ENCODE measurements at places on chromosomes 16 and 17.
A peak's percentile ranks its signal among the peaks of the same experiment; 100 is the strongest.

DNA sequence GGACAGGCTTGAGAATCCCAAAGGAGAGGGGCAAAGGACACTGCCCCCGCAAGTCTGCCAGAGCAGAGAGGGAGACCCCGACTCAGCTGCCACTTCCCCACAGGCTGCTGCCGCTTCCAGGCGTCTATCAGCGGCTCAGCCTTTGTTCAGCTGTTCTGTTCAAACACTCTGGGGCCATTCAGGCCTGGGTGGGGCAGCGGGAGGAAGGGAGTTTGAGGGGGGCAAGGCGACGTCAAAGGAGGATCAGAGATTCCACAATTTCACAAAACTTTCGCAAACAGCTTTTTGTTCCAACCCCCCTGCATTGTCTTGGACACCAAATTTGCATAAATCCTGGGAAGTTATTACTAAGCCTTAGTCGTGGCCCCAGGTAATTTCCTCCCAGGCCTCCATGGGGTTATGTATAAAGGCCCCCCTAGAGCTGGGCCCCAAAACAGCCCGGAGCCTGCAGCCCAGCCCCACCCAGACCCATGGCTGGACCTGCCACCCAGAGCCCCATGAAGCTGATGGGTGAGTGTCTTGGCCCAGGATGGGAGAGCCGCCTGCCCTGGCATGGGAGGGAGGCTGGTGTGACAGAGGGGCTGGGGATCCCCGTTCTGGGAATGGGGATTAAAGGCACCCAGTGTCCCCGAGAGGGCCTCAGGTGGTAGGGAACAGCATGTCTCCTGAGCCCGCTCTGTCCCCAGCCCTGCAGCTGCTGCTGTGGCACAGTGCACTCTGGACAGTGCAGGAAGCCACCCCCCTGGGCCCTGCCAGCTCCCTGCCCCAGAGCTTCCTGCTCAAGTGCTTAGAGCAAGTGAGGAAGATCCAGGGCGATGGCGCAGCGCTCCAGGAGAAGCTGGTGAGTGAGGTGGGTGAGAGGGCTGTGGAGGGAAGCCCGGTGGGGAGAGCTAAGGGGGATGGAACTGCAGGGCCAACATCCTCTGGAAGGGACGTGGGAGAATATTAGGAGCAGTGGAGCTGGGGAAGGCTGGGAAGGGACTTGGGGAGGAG is at the start of gene CSF3:
CSF3 (plus strand) TSS at position 436 of the 993 bp plus-strand sequence; CDS start at position 471, 35 bp downstream.
- no peaks in the 10 kb centered on the region for H3K27me3 ChIP-seq
- no peak within 1 kb of the TSS for H3K4me3 ChIP-seq
- no peak for DNase-seq
- peaks cover 25% of the 10 kb centered on the region for H3K4me1 ChIP-seq

- H3K36me3 ChIP-seq: no peaks in the 10 kb centered on the region
- no peak overlapping the region for H3K4me3 ChIP-seq
- H3K4me1 ChIP-seq: no peaks in the 10 kb centered on the region
- peak; percentile 12 for DNase-seq
- no peak overlapping the region for H3K27ac ChIP-seq
Measured at GRCh38 chr17:75539967-75540729, 14.7 kb downstream of the LLGL2 start.

DNA sequence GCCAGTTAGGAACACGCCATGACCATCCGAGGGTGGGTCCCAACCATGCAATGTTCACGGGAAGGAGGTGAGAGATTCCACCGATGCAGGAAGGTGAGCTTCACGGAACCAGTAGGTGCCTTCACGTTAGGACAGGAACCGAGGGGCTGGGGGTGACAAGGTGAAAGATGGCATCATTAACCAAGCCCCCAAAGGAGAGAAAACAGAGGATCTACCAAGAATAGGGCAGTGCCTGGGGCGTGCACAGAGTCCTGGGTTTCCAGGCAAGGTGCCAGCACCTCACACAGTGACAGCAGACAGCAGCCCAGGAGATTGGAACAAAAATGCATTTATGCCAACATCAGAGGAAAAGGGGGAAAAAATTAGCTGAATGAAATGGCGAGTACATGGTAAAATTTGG is 137.9 kb downstream of the GSG1L start:
- no peaks in the 10 kb centered on the region for H3K27me3 ChIP-seq
- H3K4me1 ChIP-seq: no peaks in the 10 kb centered on the region
- H3K27ac ChIP-seq: no peak overlapping the region
- H3K36me3 ChIP-seq: no peaks in the 10 kb centered on the region

DNA sequence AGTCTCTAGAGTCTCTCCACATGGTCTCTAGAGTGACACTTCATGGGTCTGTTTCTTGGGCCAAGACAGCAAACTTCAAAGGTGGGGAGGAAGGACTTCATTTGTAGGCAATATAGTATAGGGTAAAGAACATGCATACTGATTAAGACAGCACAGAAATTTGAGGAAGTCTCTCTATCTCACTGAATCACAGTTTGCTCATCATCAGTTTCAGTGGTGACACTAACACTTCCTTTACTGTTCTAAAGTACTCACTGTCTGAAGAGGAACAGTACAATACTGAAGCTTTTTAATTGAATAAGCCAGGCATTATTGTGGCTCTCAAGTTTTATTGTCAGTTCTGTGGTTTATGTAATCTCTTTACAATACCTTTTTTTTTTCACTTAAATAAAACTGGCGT is 656.4 kb upstream of the CDH8 start:
- no peak overlapping the region for H3K4me3 ChIP-seq
- no peaks in the 10 kb centered on the region for H3K4me1 ChIP-seq
- DNase-seq: no peak
- H3K27ac ChIP-seq: no peak overlapping the region
- no peaks in the 10 kb centered on the region for H3K27me3 ChIP-seq
- H3K36me3 ChIP-seq: no peaks in the 10 kb centered on the region

- H3K4me1 ChIP-seq: no peaks in the 10 kb centered on the region
- no peak overlapping the region for H3K4me3 ChIP-seq
- H3K27me3 ChIP-seq: no peaks in the 10 kb centered on the region
- DNase-seq: no peak
- H3K27ac ChIP-seq: no peak overlapping the region
Measured at GRCh38 chr16:89116341-89117226, 22.9 kb downstream of the ACSF3 start.

GRCh38 chr16:19490619-19491018 is 31.3 kb downstream of the GDE1 start:
- no peaks in the 10 kb centered on the region for H3K4me1 ChIP-seq
- no peak for DNase-seq
- H3K27me3 ChIP-seq: no peaks in the 10 kb centered on the region
- no peak overlapping the region for H3K4me3 ChIP-seq
- no peaks in the 10 kb centered on the region for H3K36me3 ChIP-seq

DNA sequence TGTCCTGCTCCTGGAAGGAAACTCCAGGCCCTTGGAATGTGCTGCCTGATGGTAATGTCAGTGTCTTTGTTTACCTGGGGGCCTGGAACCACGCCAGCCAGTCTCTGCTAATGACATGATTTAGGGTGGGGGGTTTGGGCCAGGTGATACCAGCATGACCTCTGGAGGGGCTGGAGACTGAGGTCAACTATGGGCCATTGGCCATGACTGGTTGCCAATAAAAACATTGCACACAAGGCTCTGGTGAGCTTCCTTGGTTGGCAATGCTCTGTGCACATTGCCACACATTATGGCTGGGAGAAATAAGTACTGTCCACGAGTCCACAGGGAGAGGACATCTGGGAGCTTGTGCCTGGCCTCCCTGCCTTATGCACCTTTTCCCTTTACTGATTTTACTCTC is 52.5 kb downstream of the LITAF start:
- H3K36me3 ChIP-seq: no peaks in the 10 kb centered on the region
- no peak overlapping the region for H3K4me3 ChIP-seq
- H3K27ac ChIP-seq: no peak overlapping the region
- no peaks in the 10 kb centered on the region for H3K4me1 ChIP-seq

- no peak overlapping the region for H3K27ac ChIP-seq
- no peaks in the 10 kb centered on the region for H3K36me3 ChIP-seq
- DNase-seq: no peak
- no peaks in the 10 kb centered on the region for H3K27me3 ChIP-seq
- H3K4me3 ChIP-seq: no peak overlapping the region
Measured at GRCh38 chr17:3039736-3040135, 23.7 kb downstream of the OR1D5 start.

DNA sequence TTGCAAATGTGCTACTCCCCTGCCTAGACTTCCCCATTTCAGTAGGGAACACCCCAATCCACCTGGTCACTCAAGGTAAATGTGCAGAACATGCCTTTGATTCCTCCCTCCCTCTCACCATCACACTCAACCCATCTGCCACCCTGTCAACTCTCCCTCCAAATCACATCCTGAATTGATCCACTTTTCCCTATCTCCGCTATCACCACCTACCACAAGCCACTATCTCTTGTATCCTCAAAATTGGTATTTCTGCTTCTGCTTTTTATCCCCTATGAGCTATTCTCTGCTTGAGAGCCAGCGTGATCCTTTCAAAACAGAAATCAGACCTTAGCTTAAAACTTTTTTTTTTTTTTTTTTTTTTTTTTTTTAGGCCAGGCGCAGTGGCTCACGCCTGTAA is 5.4 kb upstream of the NOL11 start:
- no peaks in the 10 kb centered on the region for H3K4me1 ChIP-seq
- no peak for DNase-seq
- H3K36me3 ChIP-seq: no peaks in the 10 kb centered on the region
- H3K27me3 ChIP-seq: no peaks in the 10 kb centered on the region

DNA sequence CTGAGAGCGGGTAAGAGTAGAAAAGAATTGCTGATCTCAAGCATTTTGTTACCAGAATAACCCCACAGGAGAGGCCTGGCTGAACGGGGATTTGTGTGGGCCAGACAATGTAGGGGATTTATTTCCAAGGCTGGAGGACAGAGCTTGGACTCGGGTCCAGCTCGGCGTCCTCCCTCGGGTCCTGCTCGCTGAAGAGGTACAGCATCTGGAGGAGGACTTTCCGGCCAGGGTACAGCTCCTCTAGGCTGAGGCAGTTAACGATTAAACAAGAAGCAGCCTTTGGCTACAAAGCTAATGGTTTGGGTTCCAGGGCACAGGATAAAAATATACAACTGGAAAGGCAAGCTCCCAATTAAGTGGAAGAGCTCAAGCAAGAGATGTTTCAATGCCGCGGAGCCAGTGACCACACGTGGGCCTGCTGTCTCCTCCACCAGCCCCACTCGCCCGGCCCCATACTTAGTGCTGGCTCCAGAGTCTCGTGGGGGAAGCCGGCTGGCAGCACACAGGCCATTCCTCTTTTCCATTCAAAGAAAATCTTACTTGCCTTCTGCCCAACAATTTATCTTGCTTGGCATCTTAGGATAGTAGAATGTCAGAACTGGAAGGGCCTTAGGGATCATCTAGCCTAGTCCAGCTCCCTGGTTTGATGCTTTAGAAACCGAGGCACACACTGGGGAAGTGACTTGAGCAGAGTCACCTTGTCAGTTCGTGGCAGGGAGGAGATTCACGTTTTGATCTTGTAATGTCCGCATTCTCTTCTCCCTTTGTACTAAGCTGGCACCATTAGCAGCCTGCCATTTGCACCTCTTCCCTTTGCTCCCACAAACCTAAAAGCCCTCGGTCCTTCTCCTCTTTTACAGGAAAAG is 85.9 kb upstream of the TBX2 start:
- no peaks in the 10 kb centered on the region for H3K27me3 ChIP-seq
- no peaks in the 10 kb centered on the region for H3K36me3 ChIP-seq
- H3K27ac ChIP-seq: peak overlapping the region; percentile 0

GRCh38 chr17:56244268-56244890 is 91.1 kb downstream of the ANKFN1 start:
- H3K4me1 ChIP-seq: no peaks in the 10 kb centered on the region
- no peak for DNase-seq
- no peaks in the 10 kb centered on the region for H3K36me3 ChIP-seq
- H3K27ac ChIP-seq: no peak overlapping the region

DNA sequence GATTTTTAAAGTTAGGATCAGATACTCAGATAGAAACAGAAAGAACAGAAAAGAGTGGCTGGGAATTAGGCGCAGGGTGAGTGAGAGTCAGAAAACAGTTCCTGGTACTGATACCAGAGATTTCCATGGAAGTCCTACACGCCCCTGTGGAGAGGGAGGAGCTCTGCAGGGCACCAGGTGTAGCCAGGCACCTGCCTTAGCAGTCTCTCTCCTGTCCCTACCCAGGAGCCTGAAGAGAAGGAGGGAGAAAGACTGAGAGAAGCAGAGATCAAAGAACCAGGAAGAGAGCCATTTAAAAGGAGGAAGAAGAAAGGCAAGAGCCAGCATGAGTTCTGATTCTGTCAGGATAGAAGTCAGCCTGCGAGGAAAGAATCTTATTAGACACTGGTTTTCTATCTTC is 65.0 kb downstream of the CBLN1 start:
- no peaks in the 10 kb centered on the region for H3K36me3 ChIP-seq
- no peak overlapping the region for H3K27ac ChIP-seq

DNA sequence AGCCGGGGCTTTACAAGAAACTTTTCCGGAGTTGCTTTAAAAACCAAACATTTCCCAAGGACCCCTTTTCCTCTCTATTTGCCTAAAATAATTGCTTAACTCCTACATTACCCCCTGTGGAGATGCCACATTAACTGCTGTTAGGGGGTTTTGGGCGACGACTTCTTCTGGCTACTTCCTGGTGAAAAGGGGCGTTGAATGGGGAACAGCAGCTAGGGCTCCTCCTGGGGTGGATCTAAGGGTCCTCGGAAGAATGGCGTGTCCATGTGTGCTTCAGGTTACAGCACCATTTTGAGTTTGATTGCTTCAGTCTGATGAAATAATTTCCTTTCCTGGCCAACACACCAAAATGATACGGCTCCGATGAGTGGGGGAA is 22.0 kb downstream of the ABCC1 start:
- H3K36me3 ChIP-seq: no peaks in the 10 kb centered on the region
- H3K27ac ChIP-seq: peak overlapping the region; percentile 87
- no peaks in the 10 kb centered on the region for H3K27me3 ChIP-seq
